ENCODE measurements at places on chromosomes 6 and 20. TPM values are rescaled to one million over a fixed set of nuclear protein-coding genes. Genes with fewer than 3 reads are reported as not detected.

LGSN gene
- not detected for total RNA-seq

C6orf15 gene
- total RNA-seq: not detected

IL17A gene
- total RNA-seq: not detected

PRR3 gene
- total RNA-seq: 13.0 TPM

GLP1R gene
- total RNA-seq: not detected

RAD21L1 gene
- total RNA-seq: not detected

MPIG6B gene
- total RNA-seq: 0.21 TPM

- DNase-seq: no peak
Observed at GRCh38 chr6:102387326-102388033, 994.0 kb downstream of the GRIK2 start.

DNA sequence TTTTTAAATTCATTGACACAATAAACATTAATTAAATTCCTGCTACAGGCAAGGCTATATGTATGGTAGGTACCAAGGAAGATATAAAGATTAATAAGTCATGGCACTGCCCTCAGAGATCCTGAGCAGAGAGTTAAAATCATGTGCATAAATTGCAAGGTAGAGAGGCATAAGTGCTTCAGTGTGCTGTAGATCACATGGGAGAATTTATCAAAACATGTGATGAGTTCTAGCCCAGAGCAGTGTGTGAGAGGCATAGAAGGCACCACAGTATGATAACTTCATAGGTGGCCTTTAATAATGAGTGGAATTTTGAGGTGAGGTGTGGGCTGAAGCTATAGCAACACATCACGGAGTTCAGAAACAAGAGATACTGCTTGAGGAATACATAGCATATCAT lies 465.9 kb upstream of the RNF217 start:
- DNase-seq: no peak

- DNase-seq: no peak
Observed at GRCh38 chr6:140311146-140311545, 936.7 kb upstream of the CITED2 start.

GRCh38 chr20:62354811-62355341 lies 12.2 kb downstream of the LAMA5 start:
- peak; percentile 38 for DNase-seq

GRCh38 chr20:25579081-25579770 lies 6.1 kb downstream of the NINL start:
- DNase-seq: no peak

DNA sequence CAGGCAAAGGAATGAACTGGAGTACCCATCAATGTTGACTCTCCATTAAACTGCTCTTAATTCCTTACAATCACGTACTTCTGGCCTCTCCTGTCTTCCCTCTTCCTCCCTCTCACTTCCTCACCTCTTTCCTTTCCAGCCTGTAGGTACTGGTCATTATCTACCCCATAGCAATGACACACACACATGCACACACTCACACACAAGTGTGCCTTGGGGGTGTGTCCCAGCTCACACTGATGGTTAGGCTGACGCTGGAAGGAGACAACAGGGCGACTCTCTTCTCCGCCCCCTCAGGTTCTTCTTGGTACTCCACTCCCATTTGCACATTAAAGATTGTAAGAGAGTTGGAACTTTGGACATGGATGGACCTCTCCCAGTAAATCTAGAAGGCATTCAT lies 14.0 kb upstream of the SERPINB9 start:
- DNase-seq: no peak

DNA sequence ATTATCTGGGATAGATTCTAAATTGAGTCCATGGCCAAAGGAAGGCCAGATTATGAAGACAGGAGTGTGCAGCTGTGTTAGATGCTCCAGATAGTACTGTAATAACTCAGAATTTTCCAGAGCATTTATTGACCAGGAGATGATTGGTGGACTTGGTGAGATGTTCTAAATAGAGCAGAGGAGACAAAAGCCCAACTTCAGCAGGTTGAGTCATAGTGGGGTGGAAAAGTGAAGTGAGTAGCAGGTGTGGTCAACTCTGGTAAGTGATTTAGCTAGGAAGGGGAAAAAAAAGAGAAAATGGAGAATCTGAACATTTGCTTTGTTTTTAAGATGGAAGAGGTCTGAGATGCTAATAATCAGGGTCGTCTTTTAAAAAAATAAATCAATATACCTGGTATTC lies 227.4 kb downstream of the TMEM200A start:
- DNase-seq: no peak

GRCh38 chr6:101937108-101937507 lies 543.6 kb downstream of the GRIK2 start:
- no peak for DNase-seq

- DNase-seq: no peak
Observed at GRCh38 chr6:20135677-20136268, 76.5 kb downstream of the MBOAT1 start.

DNA sequence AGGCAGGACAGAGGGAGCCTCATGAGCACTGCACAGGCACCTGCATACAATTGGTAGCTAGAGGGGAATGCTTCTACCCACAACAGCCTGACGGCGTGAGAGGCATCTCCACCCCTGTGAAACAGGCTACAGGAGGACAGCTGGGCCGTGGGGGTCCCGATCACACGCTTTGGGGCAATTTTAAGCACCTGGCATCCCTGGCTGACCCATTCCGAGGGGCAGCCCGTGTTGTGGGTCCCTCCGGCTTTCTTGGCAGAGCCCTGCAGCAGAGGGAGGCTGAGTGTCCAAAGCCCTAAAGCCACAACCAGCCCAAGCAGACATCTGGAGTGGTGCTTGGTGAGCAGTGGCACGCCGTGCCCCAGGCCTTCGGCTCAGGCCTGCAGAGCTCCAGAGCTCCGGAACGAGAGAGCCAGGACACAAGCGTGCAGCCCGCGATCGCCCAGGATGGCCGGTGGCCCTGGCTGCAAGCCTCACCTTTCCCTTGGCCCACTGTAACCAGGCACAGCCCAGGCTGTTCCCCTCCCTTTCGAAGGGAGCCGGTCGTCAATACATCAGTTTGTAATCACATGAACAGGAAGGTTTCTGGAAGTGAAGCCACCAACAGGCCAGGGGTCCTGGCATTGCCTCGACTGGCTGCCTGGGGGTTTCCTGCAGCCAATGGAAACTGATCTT lies 81.4 kb downstream of the DLL1 start:
- no peak for DNase-seq

DNA sequence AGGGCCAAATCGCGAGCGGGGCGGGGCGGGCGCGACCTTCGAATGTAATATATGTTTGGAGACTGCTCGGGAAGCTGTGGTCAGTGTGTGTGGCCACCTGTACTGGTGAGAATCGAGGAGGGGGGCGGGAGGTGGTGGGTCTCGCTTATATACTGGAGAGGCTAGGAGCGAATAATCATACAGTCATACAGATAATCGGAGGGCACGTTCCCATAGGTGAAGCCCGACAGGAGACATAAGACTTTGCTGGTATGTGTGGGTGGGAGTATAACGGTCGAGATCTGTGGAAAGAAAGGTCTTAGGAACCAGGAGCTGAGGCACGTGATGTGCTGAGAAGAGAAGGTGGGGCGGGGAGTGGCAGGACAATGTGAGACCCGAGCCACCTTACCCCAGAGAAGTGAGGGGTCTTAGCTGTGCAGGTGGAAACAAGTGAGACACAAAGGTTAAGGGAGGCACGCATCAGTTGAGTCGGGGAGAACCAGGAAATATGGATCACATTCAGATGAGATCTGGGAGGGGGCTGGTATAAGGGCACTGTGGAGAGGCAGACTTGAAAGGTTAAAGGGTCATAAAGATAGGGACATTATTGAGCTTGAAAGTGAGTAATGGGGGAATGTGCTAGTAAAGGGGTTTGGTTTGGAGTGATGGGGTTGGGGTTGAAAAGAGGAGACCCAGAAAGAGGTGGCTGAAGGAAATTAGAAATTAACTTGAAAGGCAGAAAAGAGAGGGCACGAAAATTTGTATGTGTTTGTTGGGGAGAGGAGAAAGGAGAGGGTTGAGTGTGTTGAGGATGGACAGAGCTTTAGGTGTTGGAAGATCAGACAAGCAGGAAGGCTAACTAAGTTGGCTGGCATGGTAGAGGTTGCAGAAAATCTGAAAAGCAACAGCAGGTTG lies 589 bp downstream of the RNF5 start:
- peak; percentile 49 for DNase-seq

- DNase-seq: no peak
Observed at GRCh38 chr20:9637889-9638288, 123.5 kb downstream of the LAMP5 start.

- DNase-seq: no peak
Observed at GRCh38 chr6:130661077-130661476, 166.1 kb upstream of the SMLR1 start.

DNA sequence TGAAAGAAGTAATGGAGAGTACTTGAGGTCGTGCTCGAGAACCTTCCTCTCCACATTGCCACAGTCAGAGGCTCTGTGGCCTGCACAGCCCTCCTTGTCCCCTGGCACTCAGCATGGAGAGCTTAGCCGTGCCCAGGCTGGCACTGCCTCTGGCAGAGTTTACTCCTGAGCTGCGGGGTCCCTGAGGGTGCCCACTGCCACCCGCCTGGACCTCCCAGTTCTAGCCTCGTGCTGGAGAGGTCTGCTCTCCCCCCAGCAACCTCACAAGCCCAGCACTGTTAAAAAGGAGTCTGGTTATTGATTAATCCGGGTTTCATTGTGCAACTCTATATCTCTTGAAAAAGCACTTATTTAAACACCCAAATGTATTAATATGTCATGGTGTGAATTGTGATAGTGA lies 226.8 kb downstream of the TMEM242 start:
- DNase-seq: no peak

DNA sequence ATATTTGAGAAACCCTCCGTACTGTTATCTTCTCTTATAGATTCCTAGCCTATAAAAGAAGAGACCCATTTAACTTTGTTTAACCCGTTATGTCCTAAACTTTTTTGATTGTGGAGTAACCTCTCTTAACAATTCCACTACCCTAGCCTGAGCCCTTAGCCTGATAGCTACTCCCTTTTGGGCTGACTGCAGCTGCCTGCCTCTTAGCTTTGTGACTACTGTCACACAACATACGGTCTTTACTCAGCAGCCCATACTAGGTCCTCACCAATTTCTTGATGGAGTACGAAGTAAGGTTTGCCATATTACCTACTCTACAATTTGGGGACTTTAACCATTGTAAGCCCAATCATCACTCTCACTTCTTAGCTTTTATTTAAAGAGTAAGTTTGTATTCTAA lies 72.7 kb downstream of the QRSL1 start:
- no peak for DNase-seq

- DNase-seq: no peak
Observed at GRCh38 chr20:10665027-10665561, 8.7 kb downstream of the JAG1 start.

GRCh38 chr20:35571555-35571954 lies 29.7 kb downstream of the ERGIC3 start:
- DNase-seq: no peak
